ENCODE measurements at places on chromosomes 3 and 15. TPM values are rescaled to one million over a fixed set of nuclear protein-coding genes. Genes with fewer than 3 reads are reported as not detected.

GJD2 gene
- not detected for total RNA-seq

TNFAIP8L3 gene
- total RNA-seq = 0.17 TPM

DNA sequence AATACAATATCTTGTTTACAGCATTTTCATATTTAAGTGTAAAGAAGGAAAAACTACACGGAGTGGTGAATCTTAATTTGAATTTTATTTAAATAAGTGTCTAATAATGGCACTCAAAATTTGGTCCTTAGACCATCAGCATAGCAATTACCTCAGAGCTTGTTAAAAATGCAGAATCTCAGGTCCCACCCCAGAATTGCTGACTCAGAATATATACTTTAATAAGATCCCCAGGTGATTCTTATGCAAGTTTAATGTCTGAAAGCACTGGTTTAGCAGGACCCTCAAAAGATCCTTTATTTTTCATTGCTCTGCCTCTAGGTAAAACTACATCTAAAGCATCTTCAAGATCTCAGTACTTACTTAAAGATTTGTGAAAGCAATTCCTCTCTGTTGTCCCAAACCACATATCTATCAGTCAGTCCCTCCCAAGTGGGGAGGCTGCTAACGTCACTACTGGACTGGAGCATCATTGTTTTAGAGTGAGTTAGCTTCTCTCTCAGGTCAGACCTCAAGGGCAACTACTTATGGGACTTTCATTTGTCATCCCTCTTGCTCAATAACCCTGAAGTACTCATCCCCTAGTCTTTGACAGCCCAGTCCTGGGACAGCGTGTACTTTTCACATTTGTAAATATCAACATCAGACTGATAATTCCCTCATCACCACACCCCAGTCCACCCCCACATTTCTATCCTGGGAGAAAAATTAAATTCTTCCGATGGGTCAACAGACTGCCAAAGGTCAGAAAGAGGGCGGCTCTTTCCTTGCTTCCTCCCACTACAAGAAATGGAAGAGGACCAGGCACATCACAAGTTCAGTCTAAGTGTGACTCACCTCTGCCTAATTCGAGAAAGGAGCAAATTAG lies 76.7 kb downstream of the CBLB start:
- no peak for DNase-seq

- DNase-seq = peak; percentile 59
Measured at GRCh38 chr3:111072031-111072921, 660 bp downstream of the NECTIN3 start.

LRRN1 gene
- total RNA-seq = 1.4 TPM

DNA sequence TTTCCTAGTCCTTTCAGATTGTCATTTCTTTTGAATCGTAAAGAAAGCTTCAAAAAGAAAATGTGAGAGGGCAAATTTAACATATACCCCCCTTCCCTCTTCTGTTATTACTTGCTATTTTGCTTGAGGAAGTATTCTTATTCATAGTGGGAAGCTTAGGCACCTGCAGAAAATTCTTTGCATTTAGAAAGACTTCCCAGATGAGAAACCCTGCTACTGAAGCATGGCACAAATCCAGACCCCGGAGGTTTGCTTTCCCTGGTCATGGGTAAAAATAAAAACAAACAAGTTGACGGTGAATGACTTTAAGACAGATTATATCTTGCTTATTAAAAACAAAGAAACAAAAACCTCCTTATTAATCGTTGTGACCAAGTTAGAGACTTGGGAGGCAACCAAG lies 93.9 kb downstream of the IL5RA start:
- no peak for DNase-seq

CHRD gene
- total RNA-seq = not detected

All from activated naive CD8-positive, alpha-beta T cell treated with anti-CD3 and anti-CD28 coated beads, Interleukin-2, amount 10 ng/mL, durations not matched to agents 7 days and 5 days (primary cell).